ENCODE measurements at places on chromosomes 12 and 14.

DNA sequence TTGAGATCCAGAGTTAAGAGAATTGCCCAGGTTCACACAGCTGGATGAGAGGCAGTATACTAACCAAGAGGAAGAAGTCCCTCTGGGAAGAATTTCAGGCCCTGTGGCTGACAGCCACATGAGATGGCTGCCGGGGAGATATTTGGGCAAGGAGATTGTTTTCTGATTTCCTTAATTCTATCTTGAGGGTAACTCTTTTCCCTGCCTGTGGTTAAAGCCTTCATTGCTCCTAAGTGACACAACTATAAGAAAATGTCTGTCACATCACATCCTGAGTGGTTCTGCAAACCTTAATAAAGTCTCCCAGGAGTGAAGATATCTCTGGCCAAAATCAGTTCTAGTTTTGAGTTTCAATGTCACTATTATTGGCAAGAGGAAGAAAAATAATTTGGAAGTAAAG, 9.6 kb downstream of the ARHGDIB start:
- DNase-seq = no peak

- DNase-seq = no peak
Observed at GRCh38 chr14:52590318-52590717, 37.7 kb downstream of the GPR137C start.

- DNase-seq = peak; percentile 53
Observed at GRCh38 chr14:72736786-72737559, 156.9 kb downstream of the DPF3 start.

DNA sequence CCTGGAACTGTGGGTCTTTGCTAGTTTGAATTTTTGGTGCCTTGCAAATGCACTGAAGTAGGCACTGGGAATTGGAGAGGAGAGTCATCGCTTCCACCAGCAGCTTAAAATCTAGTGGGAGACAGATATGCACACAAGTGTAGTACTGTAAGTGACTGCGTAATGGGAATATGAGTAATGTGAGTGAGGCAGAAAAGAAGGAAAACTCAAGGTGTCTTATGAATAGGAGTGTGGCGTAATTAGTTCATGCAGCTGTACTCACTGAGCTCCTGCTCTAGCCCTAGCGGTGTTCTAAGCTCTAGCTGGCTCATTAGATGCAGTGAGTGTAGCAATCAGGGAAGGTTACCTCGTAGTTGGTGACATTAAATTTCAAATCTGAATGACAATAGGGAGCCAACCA, 2.8 kb downstream of the TCP11L2 start:
- DNase-seq = no peak

DNA sequence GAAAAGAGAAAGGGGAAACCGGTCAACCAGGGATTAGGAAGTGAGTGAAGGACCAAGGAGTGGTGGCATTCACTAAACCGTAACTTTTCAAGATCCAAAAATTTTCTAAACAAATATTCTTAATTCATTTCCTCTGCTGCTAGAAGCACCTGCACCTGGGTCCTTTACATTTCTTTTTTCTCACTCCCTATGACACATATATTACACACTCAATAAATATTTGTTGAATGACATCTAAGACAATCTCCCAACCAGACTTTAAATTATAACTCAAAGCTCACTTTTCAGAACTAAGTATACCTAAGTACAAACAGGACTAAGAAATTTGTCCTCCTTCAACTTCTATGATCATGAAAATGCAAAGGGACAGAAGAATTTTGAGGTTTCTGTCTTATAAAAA, 11.1 kb downstream of the TTC5 start:
- no peak for DNase-seq

GRCh38 chr14:55309761-55310365, 38.6 kb downstream of the FBXO34 start:
- DNase-seq = no peak

GRCh38 chr12:31228811-31229792, 96.8 kb downstream of the SINHCAF start:
- DNase-seq = peak; percentile 27

- DNase-seq = peak; percentile 58
Observed at GRCh38 chr12:106301611-106302321, 767 bp upstream of the TCP11L2 start.

GRCh38 chr12:104421343-104421742, 35.4 kb upstream of the CHST11 start:
- DNase-seq = no peak

DNA sequence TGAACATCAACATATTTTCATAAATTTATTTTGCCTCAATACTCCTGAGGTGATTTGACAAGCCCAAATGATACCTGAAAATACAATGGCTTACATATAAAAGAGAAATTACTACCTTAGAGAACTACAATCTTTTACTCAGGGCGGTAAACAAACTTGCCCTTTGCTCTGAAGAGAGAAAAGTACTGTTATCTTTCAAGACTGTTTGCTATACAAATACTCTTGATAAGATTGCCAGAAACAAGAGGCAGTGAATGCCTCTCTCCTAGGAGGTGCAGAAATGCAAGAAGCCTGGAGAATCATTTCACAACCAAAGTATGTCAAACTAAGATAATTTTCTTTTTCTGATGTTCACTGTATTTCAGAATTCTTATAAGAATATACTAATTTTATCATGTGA, 160.3 kb downstream of the ALX1 start:
- no peak for DNase-seq

DNA sequence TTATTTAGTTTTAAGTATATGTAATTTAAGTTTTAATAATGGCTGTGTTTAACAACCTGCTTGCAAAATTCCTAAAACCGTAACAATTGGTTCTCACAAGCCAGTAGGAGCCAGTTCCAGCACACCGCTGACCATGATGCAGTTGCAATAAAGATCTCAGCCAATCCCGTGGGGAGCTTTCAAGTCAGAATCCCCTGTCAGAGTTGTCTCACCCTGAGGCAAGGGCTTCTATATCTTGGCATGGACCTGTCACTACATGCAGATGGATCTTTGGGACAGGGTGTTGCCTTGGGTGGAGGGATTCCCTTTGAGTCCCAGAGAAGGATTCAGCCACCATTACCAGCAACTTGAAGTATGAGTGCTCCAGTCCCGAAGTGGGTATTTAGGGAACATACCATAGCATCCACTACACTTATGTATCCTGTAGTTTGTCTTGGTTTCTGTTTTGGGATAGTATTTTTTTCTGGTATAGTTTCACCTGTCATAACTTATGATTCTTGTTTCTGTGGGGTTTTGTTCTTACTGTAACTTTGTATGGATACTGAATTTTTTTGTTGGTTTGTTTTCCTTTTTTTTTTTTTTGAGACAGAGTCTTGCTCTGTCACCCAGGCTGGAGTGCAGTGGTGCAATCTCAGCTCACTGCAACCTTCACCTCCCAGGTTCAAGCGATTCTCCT, 30.1 kb upstream of the LIMA1 start:
- DNase-seq = no peak

DNA sequence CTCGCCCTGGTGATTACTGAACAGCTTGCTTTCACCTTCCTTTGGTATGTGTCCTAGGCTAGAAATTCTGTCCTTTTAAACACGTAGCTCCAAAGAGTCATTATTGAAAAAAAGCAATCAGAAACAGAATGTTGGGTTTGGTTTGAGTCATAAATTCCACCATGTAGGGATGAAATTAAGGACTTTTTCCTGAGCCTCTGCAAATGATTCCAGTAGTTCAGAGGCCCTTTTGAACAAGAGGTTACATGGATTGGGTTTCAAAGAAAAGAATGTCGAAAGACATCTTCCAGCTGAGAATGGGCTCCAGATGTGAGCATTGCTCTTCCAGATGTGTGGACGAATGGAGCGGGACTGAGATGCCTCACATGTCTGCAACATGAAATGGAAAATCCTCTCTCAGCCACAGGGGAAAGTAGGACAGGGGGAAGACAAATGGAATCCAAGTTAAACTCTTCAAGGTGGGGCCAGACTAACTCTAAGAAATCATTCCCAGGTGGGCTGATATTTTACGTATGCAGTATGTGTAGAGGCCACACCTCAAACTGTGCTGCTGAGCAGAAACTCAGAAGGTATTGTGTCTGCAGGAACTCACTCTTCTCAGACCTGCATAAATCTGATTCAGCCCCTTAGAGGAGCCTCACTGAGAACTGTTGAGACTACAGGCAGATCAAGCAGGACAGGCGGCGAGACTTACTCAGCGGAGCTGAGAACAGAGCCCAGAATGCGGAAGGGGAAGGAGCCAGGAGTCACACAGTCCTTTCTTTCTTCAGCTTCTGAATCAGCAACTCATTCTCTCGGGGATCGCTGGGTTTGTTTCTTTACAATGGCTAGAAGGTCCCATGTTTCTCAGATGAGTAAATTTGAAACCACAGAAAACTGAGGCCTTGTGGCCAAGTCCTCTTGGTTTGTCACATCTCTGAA, 23.3 kb upstream of the EMP1 start:
- peak; percentile 80 for DNase-seq

GRCh38 chr12:12872934-12873275, 18.5 kb upstream of the GPRC5A start:
- no peak for DNase-seq

- DNase-seq = no peak
Observed at GRCh38 chr12:6096527-6096926, 27.9 kb downstream of the VWF start.

GRCh38 chr12:103680591-103681141, 93.6 kb downstream of the STAB2 start:
- DNase-seq = peak; percentile 19

GRCh38 chr12:66149702-66150398, 19.3 kb upstream of the LLPH start:
- DNase-seq = no peak

- peak; percentile 29 for DNase-seq
Observed at GRCh38 chr12:64609536-64610078, 688 bp upstream of the RASSF3 start.
